T-helper 17 cell (primary cell): ENCODE measurements at places on chromosomes 7 and 10.

- DNase-seq: no peak
Observed at GRCh38 chr10:44725404-44725803, 185.7 kb upstream of the TMEM72 start.

GRCh38 chr7:440059-440749 is 79.4 kb downstream of the PDGFA start:
- DNase-seq: no peak

- DNase-seq: no peak
Observed at GRCh38 chr7:1092161-1092632, 4.3 kb downstream of the GPER1 start.

DNA sequence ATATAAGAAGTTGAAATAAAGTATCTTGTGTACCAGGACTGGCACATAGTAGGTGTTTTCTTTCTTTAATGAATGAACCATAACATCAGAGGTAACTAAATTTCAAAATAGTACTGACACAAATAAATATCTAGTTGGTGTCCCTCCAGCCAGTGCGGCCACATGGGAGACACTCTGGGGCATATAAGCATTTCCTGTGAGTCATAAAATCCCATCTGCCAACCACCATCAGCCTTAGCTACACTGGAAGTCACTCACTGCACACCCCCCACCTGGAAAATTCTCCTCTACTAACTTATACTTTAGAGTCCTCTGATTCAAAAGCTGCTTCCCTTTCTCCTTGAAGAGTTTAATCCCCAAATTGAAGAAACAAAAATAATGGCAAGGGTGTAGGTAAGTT is 32.5 kb downstream of the DYDC1 start:
- DNase-seq: no peak

GRCh38 chr7:8442814-8443304 is 9.4 kb downstream of the NXPH1 start:
- no peak for DNase-seq

DNA sequence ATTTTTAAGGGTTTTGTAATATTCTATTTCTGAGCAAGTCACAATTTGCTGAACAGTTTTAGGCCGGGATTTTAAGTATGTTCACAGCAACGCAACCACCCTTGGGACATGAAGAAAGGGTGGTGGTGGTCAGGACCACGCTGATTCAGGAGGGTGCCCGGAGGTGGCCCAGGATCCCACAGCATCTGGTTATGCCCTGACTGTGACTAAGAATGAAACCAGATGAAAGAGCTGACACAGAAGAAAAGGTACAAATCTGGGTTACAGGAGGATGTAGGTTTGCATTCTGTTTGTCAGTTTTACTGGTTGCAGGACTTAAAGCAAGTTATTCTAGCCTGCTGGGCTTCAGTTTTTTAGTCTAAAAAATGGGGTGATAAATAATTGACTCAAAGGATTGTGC is 279.7 kb downstream of the CCSER2 start:
- no peak for DNase-seq

DNA sequence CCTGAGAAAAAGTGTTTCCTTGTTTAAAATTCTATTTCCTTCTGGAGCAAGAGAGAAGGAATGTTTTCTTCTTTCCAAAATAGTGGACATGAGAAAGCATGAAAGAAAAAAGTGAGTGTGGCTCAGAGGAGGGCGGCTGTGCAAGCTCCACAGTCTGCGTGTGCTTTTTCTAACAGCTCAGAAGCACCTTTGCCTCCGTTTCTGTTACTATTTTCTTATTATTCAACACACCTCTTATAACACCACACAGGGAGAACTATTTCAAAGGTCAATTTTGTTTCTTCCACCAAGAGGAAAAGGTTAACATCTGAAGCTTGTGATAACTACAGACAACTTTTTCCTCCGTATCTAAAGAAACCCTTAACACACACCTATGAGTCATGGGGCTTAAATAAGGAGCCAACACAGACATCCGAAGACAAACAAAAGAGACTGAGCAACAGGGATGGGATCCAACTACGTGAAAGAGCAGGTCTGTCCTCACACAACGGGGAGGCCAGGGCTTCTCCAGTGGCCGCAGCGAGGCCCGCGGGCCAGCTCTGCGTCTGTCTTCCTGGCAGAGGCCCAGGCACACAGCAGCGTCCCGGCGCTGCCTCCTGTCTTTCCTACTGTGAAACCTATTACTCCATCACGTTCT is 36.2 kb upstream of the NCAPG2 start:
- no peak for DNase-seq

- no peak for DNase-seq
Observed at GRCh38 chr10:48332871-48333216, 26.4 kb downstream of the MAPK8 start.

GRCh38 chr7:142010952-142011548 is 15.4 kb downstream of the MGAM start:
- DNase-seq: no peak

DNA sequence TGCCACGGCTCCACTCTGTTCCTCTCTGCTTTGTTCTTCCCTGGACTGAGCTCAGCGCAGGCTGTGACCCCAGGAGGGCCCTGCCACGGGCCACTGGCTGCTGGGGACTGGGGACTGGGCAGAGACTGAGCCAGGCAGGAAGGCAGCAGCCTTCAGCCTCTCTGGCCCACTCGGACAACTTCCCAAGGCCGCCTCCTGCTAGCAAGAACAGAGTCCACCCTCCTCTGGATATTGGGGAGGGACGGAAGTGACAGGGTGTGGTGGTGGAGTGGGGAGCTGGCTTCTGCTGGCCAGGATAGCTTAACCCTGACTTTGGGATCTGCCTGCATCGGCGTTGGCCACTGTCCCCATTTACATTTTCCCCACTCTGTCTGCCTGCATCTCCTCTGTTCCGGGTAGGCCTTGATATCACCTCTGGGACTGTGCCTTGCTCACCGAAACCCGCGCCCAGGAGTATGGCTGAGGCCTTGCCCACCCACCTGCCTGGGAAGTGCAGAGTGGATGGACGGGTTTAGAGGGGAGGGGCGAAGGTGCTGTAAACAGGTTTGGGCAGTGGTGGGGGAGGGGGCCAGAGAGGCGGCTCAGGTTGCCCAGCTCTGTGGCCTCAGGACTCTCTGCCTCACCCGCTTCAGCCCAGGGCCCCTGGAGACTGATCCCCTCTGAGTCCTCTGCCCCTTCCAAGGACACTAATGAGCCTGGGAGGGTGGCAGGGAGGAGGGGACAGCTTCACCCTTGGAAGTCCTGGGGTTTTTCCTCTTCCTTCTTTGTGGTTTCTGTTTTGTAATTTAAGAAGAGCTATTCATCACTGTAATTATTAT is 1.2 kb downstream of the CLDN4 start:
- DNase-seq: no peak

DNA sequence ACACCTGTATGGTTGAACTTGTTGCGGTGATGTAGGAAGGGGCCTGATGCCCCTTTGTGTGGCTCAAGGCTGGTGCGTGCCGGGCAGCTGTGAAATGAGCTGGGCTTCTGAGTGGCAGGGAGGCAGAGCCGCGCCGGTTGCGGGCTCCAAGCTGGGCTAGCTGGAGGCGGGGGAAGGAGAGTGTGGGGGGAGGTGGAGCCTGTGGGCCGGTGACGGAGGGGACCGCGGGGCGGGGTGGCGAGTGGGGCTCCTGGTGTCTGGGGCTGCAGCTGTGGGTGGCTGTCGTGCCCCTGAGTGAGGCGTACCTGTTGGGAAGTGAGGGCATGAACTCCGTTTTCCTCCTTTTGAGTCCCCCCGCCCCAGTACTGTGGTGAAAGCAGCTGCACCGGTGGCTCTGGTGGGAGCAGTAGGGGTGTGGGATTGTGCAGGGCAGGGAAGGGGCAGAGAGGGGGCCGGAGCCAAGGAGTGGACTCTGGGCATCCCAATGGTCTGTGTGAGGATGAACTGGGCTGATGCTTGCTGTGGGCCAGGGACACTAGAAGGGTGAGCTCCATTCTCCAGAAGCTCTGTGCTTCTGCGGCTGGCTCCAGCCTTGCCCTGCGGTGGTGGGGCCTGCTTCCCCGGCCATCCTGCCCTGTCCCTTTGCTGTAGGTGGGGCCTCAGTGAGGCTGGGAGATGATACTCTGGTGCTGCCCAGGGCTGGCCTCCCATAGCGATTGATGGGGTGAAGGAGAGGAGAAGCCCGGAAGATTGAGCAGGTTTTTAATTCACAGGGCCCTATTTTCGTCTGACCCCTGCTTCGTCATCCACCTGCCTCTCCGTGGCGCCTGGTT is 41.7 kb downstream of the INPP5A start:
- no peak for DNase-seq

GRCh38 chr7:106447318-106447847 is 162.6 kb upstream of the NAMPT start:
- no peak for DNase-seq

GRCh38 chr10:86815035-86815617 is 58.7 kb downstream of the BMPR1A start:
- DNase-seq: no peak

DNA sequence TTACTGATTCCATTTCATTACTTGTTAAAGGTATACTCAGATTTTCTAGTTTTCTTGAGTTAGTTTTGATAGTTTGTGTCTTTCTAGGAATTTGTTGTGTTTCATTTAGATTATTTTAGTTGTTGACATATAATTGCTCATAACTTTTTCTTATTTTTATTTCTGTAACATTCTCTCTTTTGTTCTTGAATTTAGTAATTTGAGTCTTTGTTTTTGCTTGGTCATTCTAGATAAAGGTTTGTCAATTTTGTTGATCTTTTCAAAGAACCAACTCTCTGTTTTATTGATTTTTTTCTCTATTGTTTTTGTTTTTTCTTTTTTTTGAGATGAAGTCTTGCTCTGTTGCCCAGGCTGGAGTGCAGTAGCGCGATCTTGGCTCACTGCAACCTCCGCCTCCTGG is 7.2 kb downstream of the EXOC6 start:
- no peak for DNase-seq

DNA sequence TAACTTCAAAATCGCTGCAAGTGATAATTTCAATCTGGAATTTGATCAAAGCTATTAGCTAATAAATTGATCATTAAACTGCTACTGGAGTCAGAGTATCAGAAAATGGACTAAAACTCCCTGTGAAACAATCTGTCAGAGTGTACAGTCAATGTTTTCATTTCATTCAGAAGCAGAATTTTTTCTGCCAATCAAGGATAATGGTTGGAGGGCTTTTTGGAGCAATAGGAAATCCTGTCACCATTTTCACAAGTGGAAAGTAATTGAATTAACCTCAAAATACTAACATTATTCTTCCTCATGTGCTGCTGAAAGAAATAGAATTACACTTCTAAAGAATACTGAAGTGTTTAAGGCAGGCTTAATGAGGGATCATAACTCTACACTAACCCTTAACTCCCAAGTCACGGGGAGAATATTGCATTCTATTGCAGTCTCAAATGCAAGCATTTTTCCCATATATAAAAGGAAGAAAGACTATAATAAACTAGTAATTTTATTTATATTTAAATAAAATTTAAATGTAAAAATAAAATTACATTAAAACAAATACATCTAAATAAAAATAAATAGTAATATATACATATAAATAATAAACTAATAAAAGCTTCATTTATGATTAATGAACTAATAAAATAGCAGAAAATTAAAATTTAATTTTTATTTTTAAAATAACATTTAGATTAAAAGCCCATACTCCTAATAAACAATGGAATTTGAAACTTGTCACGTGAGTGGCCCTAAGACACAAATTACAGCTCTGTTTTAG is 67.1 kb downstream of the SEMA3E start:
- no peak for DNase-seq
